ENCODE measurements at places on chromosomes 7 and 10.
A peak's percentile ranks its signal among the peaks of the same experiment; 100 is the strongest.

GRCh38 chr10:89159761-89160160, 47.4 kb downstream of the CH25H start:
- no peak for DNase-seq

GRCh38 chr7:34837316-34837715, 179.3 kb downstream of the NPSR1 start:
- no peak for DNase-seq

- DNase-seq = no peak
Observed at GRCh38 chr7:120303105-120303504, 30.1 kb downstream of the KCND2 start.

- DNase-seq = no peak
Observed at GRCh38 chr7:102241431-102241830, 45.2 kb upstream of the SH2B2 start.

DNA sequence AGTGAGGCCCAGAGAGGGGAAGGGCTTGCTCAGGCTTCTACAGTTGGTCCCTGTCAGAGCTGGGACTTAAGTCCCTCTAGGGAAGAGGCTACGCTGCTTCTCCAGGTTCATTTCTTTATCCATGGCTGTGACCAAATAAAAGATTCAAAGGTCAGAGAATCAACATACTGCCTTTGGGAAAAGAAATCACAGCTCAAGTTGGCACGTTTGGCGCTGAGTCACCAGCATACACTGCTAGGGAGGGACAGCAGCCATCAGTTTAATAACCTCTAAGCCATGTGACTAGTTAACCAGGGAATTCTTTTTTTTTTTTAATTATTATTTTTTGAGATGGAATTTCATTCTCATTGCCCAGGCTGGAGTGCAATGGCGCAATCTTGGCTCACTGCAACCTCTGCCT, 28.4 kb upstream of the CRHR2 start:
- no peak for DNase-seq

GRCh38 chr10:32326119-32326518, 20.8 kb downstream of the EPC1 start:
- no peak for DNase-seq

DNA sequence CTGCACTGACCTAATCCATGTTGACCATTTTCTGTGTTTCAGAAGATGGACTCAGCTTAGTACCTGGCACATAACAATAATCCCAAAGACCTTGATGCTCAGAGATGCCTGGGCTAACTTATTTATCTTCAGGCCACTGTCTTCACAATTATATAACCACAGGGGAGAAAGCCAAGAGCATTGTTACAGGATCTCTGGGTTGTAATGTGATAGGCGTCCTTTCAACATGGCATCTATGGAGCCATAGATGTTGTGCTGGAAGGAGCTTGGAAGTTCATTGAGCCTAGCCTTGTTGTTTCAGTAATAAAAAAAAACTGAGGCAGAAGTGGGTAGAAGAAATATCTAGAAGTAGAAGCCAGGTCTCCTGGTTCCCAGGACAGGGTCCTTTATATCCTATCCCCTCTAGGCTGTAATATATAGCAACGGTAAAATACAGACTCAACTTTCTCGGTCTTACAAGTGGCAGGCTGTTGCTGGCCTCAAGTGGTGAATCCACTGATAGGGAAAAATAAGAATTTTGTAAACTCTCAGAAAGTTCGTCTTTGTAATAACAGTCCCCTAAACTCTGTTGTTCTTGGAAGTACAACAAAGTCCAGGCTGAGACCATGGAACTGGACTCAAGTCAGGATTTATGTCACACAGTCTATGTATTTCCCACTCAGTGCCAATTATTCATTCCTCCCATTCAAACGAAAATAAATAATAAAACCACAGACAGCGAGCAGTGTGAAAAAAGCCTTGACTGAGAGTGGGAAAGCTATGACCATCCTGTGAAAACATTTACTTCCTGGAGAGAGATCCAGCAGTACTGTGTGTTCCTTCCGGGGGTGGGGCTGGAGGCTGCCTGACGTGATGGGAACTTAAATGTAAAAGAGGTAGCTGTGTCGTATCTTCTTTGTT, 277.6 kb downstream of the REEP3 start:
- no peak for DNase-seq

DNA sequence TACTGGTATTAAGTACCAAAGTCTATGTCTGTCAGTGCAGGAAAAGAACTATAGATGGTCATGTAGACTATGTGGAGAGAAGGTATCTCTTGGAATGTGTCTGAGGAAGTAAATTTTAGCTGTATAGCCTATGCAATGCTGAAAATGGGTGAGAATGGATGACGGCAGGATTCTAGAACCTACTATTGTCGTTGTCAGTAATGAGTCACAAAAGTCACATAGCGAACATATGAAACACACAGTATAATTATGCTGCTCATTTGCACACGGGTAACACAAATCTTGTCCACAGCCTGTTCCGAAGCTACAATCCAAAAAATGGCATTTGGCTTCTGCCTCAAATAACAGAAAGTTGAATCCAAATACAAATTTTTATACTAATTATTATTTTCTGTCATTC, 33.6 kb upstream of the KMT2E start:
- no peak for DNase-seq

DNA sequence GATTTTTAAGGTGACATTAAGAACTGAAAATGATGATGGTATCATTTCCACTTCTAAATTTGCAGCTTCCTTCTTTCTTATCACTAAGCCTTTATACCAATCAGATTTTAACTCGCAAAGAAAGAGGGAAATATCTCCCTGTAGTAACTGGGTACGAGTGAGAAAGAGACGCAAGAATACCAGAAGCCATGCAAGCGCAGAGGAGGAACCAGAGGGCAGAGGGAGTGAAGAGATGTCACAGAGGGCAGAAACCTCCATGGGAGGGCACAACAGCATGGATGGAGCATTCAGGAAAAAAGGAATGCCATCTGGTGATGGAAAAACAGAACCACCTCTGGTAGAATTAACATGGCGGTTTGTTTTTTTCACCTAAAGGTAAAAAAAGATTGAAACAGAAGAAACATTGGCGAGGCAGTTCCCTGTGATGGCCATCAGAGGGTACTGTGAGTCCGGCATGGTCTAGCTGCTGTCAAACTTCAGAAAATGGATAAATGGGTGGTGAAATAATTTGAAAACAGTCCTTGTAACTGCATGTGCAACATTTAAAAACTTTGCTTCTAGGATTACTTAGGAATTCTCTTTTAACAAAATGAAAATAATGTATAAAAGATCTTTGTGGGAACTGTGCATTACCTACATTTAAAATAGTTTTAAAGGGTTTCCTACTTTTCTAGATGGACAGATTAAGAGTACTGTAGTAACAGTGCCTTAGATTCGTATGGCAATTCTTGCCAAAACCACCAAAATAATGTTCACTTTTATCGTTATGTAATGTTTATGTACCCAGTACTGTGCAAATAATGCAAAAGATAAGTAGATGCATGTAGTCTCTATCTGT, 91.8 kb downstream of the ARHGAP12 start:
- peak; percentile 8 for DNase-seq

- no peak for DNase-seq
Observed at GRCh38 chr7:143419880-143420279, 11.2 kb upstream of the EPHA1 start.

- no peak for DNase-seq
Observed at GRCh38 chr10:119352807-119353206, 145.4 kb downstream of the GRK5 start.

GRCh38 chr10:47243791-47244190, 56.2 kb upstream of the GDF10 start:
- DNase-seq = no peak

DNA sequence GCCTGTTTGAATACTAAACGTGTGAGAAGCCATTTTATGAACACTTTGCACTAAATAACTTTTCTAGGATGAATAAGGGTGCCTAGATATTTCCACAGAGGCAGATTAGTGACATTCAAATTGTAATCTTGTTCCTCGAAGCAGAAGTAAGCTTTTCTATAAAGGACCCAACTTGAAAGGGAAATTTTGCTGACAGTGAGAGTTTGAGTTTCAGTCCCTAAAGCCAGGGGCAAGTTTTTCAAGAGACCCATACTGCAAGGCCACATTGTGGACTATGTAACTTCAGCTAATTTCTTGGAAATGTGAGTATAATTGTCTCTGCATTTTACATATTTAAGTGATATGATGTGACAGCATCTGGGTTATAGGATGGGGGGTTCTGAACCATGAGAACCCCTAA, 387.2 kb upstream of the ETV1 start:
- DNase-seq = no peak

DNA sequence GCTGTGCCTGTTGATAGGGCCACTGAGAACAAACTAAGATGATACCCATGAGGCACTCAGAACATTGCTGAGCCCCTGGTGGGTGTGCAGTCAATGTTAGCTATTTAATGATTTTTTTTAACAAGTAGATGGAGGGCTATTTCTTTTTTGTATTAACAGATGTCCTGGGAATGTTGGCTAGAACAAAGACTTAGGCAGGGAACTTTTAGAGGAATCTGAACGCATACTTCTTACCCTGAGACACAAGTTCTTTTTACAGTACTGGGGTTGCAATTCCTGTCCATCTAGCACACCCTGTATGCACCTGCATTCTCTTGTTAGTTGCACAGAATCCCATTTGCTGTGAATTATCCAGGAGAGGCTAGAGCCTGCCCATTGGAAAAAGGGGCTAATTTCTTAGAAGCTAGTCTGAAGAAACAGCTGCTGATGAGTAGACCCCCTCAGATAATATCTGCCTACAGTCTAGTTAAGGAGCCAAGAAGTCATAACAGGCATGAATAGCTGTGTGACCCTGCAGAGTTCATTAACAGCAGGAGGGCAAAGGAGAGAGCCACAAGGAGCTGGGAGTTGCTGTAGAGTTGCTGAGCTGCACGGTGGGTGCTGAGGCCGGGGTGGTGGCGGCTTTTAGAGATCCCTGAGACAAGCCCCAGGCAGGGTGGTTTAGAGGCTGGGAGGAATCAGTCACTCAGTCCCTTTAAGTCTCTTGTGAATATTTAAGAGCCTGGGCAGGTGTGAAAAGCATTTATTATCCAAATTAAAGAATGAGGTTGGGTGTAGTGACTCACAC, 103.7 kb upstream of the FZD8 start:
- DNase-seq = no peak

- DNase-seq = peak; percentile 8
Observed at GRCh38 chr10:6445671-6446316, 134.3 kb downstream of the PRKCQ start.

DNA sequence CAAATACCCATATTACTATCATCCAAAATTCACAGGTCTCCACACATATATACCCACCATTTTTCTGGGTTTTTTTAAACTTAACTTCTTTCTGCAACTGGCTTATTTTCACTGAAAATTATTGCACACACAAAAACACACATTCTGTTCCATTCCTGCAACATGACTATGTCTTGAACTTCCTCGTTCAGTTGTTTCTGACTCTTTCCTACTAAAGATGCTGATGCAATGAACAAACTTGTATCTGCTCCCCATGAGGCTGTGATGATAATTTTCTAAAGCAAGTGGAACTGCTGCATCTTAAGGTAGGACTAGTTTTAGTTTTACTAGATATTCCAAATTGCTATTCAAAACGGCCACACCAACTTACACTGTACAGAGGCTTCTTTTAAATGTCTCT, 77.7 kb downstream of the OSBPL3 start:
- DNase-seq = no peak

DNA sequence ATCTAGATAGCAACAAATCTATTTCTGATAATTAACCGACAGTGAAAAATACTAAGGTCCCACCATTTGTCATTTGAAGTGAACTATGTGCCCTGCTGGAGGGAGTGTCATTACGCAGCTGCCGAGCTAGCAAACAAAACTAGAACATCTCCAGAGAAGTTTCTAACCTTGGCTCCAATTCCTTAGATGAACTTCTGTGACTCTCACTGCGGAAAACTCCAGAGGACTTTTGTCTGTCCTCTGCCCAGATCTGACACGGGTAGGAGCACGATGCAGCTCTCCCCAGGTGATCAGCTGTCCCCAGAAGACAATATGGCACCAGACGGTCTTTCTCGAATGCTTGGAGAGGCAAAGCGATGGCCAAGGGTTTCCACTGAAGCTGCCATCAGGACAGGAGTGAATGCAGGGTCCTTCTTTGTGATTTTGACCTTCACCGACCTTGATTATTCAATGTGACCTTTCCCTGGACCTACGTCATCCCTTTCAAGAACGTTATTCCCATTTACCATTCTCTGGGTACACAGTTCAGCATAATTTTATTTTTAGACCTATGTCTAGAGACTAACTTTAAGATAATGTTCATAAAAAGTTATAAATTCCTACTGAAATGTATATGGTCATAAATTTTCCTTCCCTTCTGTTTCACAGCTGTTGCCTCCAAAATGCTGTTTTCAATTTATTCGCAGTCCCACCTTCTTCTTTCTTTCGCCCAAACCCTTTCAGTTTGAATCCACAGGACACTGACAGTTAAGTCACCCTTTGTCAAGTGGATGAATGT, 116.7 kb upstream of the C7orf33 start:
- no peak for DNase-seq

DNA sequence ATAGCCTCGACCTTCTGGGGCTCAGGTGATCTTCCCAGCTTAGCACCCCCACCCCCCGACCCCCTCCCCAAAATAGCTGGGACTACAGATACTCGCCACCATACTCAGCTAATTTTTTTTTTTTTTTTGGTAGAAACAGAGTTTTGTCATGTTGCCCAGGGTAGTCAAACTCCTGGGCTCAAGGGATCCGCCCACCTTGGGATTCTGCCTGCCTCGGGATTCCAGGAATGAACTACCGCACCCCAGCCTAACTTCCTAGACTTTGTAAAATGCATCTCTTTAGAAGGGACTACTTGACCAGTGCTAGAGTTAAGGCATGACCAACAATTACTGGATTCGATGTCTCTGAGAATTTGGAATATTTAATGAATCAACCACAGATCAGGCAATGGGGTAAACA, 85.9 kb downstream of the MDFIC start:
- DNase-seq = no peak

DNA sequence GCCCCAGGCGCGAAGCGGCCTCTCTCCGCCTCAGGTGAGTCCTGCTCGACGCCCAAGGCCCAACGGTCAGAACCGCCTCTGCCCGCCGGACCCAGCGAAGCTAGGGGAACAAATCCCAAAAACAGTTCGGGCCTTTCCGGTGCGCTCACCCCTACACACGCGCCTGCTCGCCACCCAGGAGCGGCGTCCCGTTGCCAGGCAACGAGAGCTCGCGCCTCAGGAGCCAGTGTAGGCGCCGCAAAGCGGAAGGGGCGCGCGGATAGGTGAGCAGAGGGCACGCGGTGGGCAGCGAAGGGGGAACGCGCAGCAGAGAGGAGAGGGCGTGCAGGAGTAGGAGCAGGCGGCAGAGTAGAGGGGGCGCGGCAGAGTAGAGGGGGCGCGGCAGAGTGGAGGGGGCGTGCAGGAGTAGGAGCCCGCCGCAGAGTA, at the start of the genes DYDC1 and DYDC2:
DYDC1 (minus strand) TSS at position 193 of the 426 bp plus-strand sequence. CDS start 4,154 bp downstream, outside the sequence.
DYDC2 (plus strand) TSS at position 219 of the 426 bp plus-strand sequence. CDS start 5,663 bp downstream, outside the sequence.
- DNase-seq = peak; percentile 82

DNA sequence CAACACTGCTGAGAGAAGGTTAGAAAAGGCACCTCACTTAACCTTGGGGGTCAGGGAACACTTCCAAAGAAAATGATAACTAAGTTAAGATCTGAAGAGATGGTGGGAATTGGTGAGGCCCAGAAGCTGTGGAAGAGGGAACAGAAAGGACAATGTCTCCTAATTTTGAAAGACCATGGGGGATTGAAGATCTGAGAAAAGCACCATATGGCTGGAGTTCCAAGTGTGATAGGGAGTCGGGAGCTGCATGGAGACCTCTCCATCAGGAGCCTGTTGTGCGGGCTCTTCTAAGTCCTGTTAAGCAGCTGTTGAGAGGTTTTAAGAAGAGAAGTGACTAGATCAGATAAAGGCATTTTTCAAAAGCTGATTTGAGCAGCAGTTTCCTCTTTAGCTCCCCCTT, 254.3 kb downstream of the CDK14 start:
- peak; percentile 82 for DNase-seq

All from WERI-Rb-1 (cell line).